ENCODE measurements at places on chromosomes 6 and 20. TPM values are rescaled to one million over a fixed set of nuclear protein-coding genes. Genes with fewer than 3 reads are reported as not detected.

The PROCR gene
- 8.7 TPM for polyA plus RNA-seq

The RAET1L gene
- not detected for polyA plus RNA-seq

DNA sequence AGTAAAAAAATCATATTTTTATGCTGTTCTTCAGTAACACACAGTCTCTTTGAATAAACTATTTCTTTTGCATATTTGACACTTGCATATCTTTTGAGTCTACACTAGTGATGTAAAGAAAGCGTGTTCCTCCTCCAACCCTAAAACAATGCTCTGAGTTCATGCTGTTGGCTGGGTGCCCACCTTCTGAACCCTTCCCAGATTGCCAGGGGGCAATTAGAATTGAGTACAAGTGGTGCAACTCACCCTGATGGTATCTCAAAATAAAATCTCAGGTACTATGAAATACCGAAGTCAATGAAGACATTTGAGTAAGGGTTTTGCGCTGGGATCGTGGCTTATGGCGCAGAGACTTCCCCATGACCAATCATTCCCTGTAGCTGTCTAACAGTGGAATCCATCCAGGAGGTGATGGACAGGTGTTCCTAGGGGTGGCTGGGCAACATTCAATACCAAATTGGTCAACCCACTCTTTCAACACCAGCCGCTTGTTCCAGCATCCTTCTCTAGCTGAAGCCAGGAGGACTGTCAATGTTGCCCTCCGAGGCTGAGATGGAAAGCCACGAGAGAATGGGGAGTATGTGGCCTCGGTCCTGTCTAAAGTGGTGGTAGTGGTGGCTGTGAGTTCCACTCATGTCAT is 94.4 kb upstream of the ZNFX1 start:
- no peak for DNase-seq

DNA sequence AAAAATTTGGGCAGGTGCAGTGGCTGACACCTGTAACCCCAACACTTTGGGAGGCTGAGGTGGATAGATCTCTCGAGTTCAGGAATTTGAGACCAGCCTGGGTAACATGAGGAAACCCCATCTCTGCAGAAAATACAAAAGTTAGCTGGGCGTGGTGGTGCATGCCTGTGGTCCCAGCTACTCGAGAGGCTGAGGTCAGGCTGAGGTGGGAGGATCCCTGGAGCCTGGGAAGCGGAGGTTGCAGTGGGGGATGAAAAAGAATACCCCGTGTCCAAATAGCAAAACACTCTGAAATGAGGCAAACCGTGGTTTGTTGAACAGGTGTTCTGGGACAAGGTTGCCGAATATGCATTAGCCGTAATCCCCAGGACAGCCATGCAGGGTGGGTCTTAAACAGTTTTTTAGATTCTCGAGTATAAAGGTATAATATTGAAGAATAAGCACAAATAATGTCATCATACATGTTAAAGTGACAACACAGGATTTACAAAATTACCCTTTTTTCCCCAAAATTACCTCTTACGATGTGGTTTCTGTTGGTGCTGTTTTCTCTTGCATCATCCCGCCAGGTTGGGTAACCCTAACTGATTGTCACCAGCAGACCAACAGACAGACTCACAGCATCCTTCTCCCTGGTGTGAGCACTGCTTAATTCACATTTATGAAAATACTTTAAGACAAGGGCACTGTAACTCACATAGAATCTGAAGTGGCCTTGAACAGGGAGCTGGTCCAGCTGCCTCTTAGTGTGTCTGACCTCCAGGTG is 9.1 kb downstream of the DNAJC5 start:
- no peak for DNase-seq

The BPIFB4 gene
- polyA plus RNA-seq = not detected

DNA sequence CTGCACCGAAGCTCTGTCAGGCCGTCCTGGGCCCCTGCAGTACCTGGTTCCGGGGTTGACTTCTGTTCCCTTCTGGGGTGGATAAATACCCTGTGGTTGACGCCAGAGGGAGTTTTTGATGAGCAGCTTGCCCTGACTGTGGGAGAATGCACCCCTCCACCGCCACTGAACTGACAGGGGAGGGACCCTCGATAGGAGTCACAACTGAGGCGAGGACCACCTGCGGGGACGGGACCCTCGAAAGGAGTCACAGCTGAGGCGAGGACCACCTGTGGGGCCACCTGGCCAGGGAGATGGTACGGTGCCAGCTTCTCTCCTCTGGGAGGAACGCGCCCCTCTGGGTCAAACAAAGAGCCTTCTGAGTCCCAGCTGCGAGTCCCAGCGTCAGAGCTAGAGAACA is 100.1 kb upstream of the FRMD1 start:
- no peak for DNase-seq

- DNase-seq = peak; percentile 7
These were observed 411 bp downstream of the DSN1 start for GRCh38 chr20:36773107-36773596.

DNA sequence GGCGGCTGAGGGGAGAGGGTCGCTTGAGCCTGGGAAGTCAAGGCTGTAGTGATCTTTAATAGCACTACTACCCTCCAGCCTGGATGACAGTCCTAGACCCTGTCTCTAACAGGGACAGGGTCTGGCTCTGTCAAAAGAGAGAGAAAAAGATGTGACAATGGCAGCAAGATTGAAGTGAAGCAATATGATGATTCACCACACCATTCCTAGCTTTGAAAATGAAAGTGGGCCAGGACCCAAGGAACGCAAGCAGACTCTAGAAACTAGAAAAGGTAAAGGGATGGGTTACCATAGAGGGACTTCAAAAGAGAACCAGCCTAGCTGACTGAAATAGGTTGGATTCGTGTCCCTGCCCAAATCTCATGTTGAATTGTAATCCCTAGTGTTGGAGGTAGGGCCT is 426.9 kb downstream of the HTR1B start:
- DNase-seq = no peak

The GMNN gene
- polyA plus RNA-seq = 56.4 TPM

The ZBP1 gene
- 0.08 TPM for polyA plus RNA-seq

The METTL24 gene
- 11.9 TPM for polyA plus RNA-seq

The TRIM10 gene
- polyA plus RNA-seq = 0.44 TPM

GRCh38 chr6:138844192-138844591 is 48.3 kb downstream of the ECT2L start:
- DNase-seq = no peak

- no peak for DNase-seq
These were observed 47.2 kb downstream of the SYNJ2 start for GRCh38 chr6:158028876-158029275.

DNA sequence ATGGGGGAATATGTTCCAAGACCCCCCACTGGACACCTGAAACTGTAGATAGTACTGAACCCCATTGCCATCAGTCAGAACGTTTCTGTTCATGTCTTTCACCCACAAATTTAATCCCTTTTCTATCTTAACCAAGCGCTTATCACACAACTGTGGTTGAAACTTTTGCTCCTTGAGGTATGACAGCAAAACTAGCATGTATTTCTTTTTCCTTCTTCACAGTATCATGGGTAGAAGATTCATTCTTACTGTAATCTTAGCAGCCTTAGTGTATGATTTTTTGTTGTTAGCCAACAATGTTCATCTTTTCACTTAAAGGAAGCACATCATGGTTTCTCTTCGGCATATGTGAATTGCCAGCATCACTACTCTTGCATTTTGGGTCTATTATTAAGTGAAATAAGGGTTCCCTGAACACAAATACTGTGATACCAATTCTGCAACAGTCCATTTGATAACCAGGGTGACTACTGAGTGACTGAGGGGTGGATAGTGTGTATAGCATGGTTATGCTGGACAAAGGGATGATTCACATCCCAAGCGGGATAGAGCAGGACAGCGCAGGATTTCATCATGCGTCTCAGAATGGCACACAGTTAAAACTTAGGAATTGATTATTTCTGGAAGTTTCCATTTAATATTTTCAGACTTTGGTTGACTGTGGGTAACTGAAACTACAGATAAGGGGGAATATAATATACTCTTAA is 41.8 kb downstream of the KCNS1 start:
- DNase-seq = no peak

The RIPOR2 gene
- 8.4 TPM for polyA plus RNA-seq

DNA sequence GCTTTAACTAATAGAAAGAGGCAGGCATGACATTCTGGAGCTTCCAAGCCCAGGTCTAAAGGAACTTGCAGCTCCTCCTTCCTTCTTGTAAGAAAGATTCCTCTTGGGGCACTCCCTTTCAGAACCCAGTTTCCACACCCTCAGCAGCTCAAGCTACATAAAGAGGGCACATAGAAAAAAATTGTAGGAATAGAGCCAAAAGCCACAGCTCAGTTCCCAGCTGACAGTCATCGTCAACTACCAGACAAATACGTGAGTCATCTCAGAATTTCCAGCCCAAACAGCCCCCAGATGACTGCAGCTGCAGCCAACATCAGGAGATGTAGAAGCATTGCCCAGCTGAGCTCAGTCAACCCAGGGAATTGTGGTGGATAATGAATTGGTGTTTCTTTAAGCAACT is 349.8 kb upstream of the ARID1B start:
- no peak for DNase-seq

GRCh38 chr6:32116674-32117073 is 7.5 kb upstream of the TNXB start:
- DNase-seq = no peak

GRCh38 chr6:134373282-134373922 is 55.5 kb upstream of the SGK1 start:
- no peak for DNase-seq

The NKAPL gene
- polyA plus RNA-seq = 2.6 TPM

DNA sequence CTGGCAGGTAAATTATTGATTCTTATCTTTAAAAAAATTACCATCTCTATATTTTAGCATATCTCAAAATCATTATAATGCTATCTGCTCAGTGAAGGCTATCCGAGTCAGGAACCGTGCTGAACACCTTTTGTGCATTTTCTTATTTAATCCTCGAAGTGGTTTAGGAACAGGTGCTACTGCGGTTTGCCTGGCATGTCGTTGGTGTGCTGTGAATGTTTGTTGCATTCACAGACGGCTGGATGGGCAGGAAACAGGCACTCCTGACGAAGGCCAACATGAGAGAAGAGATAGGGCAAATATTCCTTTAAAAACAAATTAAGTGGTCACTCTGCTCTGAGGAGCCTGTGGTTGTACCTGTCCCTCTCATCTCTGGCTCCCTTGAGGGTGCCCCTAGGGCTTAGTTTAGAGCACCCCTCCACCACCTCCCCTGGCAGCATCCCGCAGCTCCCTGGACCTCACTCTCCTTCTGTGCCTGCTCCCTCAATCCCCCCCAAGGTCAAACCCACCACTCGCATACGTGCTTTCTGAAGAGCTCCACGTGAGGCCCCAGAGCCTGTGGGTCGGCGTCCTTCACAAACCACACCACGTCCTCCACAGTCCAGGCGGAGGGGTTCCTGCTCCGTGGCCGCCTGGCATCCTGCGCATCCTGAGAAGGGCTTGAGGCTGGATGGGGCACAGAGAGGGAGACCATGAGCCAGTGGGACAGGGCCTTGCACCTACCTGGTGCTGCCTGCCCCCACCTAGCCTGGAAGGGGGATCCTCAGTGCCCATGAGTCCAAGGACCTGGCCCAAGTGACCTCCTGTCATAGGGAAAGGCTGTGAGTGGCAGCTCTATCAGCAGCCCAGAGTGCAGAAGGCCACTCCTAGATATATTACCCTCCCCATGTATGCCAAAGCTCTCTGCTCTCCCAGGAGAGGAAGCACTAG is 116.5 kb downstream of the SCML4 start:
- no peak for DNase-seq

The IL17F gene
- 0.36 TPM for polyA plus RNA-seq

The RHAG gene
- polyA plus RNA-seq = 0.88 TPM

DNA sequence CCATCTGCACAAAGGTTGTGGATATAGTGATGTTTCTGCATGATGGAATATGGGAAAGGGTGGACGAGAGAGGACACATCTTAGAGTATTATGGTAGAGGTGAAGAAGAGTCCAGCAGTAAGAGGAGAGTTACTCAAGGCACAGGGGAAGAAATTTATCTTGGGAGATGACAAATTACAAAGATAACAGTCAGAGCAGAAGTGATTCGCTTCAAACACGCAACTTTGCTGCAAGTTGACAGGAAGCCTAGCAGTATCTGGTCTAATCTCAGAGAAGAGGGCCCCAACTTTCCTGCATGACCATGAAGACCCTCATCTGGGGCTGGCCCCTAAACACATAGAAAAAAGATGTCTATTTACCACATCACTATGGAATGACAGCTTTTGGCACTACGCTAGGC is 1.2 kb upstream of the CALHM6 start:
- no peak for DNase-seq

The PRELID3B gene
- polyA plus RNA-seq = 65.6 TPM

DNA sequence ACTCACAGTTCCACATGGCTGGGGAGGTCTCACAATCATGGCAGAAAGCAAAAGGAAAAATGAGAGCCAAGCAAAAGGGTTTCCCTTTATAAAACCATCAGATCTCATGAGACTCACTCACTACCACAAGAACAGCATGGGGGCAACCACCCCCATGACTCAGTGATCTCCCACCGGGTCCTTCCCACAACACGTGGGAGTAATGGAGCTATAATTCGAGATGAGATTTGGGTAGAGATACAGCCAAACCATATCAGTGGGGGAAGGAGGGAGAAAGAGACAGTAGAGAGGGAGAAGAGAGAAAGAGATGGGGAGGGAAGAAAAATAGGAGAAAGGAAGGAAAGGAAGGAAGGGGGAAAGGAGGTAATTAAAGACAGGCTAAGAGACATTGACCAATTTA is 30.1 kb downstream of the GMDS start:
- no peak for DNase-seq

The MYLK4 gene
- 1.7 TPM for polyA plus RNA-seq

DNA sequence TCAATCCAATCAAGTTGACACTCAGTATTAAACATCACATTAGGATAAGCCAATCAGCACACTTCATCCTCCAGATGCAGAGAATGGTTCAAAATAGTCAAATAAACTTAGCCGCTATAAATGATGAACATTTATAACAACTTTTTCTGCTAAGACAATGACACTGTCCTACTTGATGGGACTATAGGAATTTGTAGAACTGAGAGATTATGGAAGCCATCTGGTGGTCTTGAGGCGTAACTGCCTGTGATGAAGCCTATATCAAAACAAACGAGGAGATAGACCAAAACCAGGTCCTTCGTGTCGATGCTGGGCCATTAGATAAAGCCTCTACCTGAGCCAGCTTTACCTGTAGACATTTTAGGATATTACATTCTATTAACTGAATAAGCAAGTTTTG is 631.1 kb downstream of the COL12A1 start:
- DNase-seq = no peak

GRCh38 chr6:160949531-160949930 is 42.0 kb upstream of the MAP3K4 start:
- no peak for DNase-seq

- DNase-seq = peak; percentile 98
These were observed 43.7 kb upstream of the HFE start for GRCh38 chr6:26043384-26044139.

GRCh38 chr20:3563548-3564177 is 92.8 kb downstream of the ATRN start:
- peak; percentile 14 for DNase-seq

The LPA gene
- polyA plus RNA-seq = 0.19 TPM

The GSTA2 gene
- polyA plus RNA-seq = 0.27 TPM

DNA sequence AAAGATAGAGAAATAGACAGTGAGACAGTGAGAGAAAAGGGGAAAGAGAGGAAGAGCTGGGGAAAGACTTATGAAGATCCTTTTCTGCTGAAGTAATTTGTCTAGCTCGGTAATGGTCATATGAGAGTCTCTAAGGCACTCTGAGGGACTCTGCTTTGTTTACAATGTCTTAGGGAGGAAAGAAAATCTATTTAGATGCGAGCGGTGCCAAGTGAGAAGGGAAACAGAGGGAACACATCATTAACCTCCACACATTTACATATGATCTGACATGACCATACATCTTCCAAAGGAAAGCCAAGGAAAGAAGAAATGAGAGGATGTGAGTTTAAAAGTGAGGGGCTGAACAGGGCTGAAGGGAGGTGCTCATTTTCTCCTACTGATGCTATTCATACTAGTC is 862.3 kb upstream of the CITED2 start:
- DNase-seq = peak; percentile 41

The SIGLEC1 gene
- polyA plus RNA-seq = 0.96 TPM

Data from renal pelvis (tissue), 12 donors.